GM20000 (cell line): ENCODE measurements at places on chromosomes 3 and 15.

DNA sequence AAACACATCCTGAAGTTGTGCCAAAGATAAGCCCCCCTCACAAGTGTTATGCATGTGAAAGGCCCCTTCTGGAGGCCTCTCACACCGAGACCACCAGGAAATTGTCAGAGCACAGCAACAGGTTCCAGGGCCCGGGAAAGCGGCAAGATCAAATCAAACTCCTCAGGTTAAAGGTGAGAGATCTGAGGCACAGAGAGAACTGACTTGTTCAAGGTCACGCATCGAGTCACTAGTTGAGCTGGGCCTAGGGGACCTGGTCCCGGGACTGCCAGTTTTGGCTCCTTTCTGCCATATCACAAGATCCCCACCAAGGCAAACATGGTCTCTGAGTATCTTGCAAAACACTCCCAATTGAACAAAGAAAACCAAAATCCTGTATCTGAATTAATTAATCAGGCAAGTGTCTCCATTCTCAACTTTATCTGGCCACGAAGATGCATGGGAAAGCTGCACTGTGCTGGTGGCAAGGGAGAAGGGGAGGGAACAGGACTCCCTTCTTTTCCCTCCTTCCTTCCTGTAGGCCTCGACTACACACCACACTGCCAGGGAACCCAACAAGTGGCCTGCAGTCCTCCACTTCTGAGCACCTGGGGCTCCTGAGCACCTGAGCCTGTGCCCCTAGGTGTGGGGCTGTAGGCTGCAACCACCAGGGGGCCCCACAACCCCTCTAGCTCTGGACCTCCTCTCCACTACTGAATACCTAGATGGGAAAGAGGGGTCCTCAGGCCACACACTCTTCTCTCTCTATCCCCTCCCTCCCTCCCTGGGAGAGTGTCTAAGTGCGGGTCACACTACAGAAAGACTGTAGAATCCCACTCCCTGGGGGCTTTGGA, 37.3 kb downstream of the ANP32A start:
- peak; percentile 61 for DNase-seq

- no peak for DNase-seq
These were observed 109.9 kb downstream of the NSUN3 start for GRCh38 chr3:94172695-94173310.

- DNase-seq = no peak
These were observed 20.3 kb upstream of the IL16 start for GRCh38 chr15:81176291-81176893.

DNA sequence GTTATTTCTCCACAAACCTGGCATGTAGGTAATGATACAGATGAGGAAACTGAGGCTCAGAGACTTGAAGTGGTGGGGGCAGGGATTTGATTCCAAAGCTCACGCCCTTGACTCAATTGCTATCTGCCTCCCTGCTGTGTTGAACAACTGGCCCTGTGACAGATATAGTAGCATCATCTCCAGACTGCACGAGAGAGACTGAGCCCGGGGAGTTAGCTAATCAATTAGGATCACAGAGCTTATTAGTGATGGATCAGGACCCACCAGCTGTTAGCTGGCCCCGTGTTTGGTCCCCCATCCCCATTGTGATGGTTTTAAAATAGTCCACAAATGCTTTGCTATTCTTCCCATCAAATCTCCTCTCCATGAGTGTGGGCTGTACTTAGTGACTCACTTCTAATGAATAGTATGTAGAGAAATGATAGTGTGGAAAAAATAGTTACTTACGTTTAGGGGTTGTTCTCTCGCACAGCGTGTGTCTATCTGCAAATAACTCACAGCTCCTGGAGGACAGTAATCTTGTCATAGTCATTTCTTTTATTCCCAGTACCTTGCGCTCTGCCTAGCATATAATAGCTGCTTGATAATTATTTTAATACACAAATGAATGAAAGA, 74.4 kb upstream of the KLF13 start:
- no peak for DNase-seq

DNA sequence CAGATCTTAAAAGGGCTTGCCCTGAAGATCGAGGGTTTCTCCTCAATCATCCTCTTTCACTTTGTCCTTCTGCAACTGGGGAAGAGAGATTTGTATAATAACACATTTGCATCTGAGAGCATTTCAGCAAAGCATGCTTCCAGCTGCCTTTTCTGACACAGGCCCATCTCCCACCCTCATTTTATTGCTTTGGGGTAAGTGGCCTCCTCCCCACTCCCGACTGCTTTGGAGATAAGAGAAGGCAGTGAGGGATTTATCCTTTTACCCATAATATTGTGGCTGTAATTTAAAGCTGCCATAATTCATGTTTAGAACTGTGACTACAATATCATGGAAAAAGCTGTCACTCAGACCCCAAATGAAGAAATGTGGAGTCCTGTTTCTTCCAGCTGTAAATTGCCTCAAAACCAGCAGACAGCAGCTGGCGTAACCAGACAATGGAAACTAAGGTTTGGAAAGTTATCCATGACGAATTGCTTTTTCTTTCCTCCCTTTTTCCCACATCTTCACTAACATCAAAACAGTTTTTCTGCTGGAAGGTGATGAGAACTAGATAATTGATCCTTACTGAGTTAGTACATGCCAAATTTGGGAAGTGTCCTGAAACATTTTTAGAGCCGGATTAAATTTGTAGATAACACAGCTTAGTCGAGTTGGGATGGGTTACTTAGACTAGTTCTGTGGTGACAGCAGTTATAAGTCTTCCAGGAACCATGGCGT, 104.2 kb upstream of the PFN2 start:
- no peak for DNase-seq

- no peak for DNase-seq
These were observed 29.3 kb downstream of the PLA2G4D start for GRCh38 chr15:42065033-42065432.

DNA sequence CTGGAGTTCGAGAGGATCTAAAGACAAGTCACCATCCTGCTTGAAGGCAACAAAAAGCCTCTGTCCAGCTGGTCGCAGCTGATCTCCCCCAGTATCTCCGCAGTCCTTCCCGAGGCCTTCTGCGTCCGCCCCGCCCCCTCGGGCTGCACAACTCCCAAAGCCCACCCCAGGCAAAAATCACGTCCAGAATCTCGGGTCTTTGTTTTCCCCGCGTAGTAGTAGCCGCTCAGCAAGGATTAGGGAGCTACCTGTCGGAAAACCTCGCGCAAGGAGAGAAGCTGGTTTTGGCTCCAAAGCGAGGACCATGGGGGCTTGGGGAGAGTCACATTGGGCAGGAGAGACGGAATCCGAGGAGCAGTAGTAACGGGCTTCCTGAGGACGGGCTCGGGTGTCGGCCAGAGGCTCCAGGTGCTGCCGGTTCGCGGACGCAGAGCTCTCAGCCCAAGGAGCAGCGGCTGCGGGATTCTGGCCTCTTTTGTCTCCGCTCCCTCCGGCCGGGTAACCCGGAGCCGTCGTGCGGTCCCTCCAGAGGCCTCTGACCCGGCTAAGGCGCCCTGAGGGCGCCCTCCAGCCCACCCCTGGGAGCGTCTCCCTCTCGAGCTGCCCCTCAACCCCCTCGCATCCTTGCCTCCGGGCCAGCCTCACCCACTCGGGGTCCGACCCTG, 401 bp downstream of the ZSCAN29 start:
- DNase-seq = peak; percentile 25

GRCh38 chr3:123638936-123639689, 54.3 kb upstream of the HACD2 start:
- DNase-seq = no peak

DNA sequence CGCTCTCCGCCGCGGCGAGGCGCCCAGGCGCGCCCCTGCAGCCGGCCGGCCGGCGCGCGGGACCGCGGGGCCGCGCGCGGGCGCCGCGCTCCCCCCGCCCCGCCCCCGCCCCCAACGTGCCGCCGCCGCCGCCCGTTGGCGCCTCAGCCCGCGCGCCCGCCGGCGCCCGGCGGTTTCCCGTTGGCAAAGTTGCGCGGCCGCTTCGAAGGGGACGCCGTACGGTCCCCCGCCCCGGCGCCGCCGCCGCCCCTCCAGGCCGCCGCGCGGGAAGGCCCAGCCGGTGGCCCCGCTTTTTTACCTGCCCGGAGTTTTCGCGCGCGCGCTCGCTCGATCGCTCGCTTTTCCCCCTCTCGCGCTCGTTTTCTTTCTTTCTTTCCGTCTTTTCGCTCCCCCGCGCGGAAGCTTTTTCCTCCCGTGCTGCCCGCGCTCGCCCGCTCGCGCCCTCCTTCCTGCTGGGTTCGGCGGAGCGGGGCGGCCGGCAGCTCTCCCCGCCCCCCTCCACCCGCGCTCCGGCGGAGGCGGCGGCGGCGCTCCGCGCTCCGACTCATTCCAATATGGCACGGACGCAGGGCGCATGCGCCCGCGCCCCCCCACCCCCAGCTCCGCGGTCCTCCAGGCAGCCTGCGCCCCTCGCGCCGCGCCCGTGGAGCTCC, at the start of gene SFMBT1:
SFMBT1 (minus strand) TSS at position 556 of the 653 bp plus-strand sequence. CDS start 76,945 bp downstream, outside the sequence.
- DNase-seq = peak; percentile 96

DNA sequence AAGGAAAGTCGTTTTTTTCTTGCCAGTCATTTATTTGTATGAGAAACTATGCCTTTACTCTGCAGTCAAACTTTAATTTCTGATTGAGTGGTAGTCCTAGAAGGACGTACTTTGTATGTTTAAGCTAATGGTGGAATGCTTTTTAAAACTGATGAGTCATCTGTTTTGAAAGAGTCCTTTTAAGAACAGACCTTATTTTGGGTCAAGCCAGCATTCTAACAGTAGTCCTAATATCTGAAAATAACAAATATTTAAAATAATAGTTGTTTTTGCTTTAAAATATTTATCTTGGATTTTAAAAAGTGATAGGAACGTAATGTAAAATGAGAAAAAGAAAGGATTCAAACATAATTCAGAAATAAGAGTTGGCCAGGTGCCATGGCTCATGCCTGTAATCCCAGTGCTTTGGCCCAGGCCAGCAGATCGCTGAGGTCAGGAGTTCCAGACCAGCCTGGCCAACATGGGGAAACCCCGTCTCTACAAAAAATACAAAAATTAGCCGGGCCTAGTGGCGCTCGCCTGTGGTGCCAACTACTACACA, 1.3 kb upstream of the LRRC58 start:
- no peak for DNase-seq

DNA sequence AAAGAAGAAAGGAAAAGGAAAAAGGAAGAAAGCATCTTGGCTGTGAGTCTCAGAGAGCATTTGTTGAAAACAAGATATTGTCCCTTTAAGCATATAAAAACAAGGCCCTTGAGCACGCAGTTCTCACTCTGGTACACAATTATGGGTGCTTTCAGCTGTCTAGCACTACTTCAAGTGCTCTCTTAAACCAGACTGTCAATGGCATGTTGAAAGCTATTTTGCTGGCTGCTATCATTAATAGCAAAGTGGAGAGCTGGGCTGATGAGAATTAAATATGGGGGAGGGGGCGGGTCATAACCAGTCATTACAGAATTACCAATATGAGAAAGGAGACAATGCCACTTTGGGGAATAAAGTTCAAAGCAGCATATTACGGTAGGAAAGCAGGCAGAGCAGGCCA, 9.3 kb downstream of the TLE3 start:
- DNase-seq = no peak

- no peak for DNase-seq
These were observed 29.9 kb downstream of the FAH start for GRCh38 chr15:80182611-80183261.

DNA sequence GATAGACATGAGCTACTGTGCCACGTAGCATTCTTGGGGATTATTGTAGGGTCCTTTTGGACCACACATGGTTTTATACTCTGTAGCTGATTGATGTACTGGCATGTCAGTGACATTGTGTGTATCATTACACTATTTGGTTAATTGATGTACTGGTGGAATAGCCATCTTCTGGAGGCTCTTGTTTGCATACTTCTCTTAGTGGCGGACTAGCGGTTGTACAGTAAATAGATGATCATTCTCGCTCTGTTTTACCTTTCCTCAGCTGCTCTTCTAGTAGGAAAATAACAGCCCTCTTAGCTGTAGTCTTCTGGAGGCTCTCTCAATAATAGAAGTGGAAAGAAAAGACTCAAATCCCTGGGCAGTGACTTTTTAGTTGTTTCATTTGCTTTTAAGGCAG, 24.8 kb downstream of the IGF1R start:
- no peak for DNase-seq

DNA sequence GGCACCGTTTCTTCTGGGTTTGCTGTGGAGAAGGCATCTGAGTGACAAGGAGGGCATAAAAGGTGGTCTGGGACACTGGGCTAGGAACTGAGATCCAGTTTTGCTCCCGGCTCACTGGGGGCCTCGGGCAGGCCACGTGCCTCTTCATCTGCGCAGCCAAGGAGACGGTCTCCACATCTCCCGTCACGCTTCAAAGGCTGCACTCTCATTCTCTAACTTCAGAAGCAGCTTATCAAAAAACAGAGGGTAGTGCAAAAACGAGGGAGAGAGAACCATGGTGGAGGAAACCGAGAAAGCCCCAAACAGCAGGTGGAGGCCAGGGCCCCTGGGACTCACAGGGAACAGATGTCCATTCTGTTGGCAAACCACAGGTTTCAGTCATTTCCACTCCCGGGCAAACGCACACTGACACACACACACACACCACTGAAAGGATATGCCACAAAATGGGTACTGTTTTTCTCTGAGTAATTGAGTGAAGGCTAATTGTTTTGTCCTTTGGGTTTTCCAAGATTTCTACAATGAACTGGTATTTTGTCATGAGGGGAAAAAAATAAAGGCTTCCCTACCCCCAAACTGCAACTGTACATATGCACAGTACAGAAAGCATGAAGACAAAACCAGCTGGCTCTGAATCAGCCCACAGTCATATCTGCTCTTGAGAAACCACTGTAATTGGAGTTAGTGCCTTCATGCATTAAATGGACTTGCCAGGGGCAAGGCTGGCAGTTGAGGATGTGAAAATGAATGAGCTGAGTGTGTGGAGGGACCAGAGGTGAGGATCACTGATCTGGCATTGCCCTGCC, 71.9 kb downstream of the MGLL start:
- DNase-seq = peak; percentile 55

DNA sequence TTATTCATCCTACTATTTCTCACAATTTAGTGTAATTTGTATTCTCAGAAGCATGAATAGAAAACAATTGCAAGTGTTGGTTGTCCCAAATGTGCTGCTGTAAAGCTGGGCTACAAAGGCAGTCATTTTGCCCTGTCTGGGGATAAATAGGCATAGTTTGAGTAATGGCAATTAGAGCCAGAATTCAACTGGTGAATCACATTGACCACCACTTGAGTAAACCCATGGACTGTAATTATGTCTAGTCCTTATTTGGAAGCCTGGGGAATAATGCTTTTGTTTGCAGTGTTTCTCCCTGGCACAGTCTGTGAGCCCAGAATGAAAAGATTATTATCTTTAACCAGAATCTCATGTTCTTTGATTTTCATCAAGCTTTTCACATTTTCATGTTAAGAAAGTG, 30.5 kb upstream of the CHL1 start:
- no peak for DNase-seq
